ENCODE measurements at places on chromosomes 11 and 22.
A peak's percentile ranks its signal among the peaks of the same experiment; 100 is the strongest.

DNA sequence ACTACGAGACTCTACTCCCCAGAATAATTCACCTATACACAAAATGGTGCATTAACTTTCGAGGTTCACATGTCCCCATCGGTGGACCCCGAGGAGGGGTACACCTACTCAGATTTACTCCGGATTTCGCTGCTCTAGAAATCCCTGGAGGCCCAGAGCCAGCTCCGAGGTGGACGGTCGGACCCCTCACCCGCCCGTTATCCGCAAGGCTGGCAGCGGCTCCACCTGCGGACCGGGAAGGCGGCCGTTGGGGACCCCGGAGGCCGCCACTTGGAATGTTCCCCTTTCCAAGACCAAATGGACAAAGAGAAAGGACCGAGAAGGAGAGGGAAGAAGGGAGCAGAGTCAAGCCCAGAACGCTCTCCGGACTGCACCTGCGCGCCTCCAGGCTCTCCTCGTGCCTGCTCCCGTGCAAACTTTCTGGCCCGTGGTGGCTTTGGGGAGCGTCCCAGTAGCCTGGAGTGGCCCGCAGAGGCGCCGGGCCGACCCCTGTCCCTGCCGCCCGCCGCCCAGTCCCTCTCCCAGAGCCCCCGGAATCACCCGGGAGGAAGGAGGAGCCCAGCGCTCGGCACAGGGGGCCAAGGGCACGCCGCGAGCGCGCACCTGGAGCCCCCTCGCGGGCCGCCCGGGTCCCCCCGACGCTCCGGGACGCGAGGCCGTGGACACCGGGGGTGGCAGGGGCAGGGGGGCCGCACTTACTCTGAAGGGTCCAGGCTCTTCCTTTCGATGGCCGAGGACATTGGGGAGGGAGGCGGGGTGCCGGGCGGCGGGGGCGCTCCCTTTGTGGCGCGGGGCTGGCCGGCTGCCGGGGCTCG is 23.0 kb downstream of the LMO2 start:
- no peak for DNase-seq

DNA sequence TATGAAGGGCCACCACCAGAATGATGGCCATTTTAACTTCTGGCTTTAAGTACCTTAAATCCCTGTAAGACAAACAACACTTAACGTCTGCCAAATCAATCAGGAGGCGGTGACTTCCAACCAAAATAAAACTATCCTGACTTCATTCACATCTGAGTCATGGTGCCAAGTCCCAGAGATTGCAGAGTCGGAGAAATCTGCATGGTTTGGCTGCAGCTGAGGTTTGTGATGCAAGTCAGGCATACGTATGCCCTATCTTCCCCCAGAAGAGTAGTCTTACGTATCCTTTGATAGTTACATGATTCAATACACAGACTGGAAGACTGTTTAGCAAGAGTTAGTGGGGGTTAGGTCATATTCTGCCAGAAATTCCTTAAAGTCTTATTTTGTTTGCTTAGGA is 1.7 kb upstream of the GAB2 start:
- DNase-seq, result no peak

DNA sequence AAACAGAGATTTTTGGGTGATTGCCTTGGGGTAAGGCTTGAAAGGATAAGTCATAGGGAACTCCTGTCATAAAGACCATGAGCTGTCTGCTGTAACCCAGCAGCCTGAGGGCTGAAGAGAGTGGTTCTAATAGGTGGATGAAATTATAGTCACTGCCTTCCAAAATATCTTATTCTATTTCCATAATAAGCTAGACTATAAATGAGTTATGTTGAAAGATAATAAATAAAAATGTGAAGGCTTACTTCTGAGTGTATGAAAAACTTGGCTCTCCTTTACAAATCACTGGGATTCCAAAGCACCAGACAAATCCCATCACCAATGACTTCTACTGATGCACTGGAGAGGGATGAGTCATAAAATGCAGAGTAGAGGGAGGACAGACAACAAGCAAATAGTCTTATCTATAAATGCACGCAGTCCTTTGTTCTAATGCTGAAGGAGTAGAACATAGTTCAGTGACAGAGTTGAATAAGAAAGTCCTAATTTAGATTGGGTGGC is 775.0 kb upstream of the LRRC4C start:
- DNase-seq, result no peak

DNA sequence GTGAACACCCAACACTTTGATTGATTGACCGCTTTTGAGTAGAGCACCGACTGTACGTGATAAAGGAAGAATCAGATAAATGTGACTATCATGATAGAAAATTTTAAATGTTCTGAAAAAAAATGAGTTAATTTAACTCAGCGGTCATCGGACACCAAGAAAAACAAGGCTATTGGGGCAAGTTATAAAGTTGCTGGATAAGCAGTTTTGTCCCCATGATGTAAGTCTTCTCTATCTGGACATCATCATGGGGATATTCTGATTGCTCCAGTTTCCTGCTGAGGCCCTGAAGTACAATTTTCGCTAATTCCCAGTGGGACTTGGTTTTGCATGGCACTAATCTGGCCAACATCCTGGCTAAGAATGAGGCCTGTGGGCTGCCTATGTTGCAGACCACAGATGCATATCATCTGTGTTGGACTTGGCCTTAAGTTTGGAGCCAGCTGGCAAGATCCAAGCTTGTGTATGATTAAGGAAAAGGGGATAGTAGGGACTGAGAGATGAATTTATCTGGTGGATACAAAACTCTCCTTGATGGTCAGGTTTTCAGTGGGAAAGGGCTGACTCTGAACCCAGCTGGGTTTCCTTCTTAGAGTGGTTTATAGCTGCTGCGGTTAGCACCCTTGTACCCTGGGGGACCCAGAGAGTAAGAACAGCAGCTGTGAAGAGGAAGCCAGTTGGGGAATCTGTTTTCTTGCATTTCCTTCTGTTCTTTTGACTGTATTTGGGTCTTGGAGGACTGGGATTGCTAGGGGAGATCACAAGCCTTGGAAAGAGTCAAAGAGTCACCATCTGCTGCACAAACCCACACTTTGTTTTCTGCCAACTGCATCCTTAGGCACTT is 118.3 kb downstream of the SEZ6L start:
- no peak for DNase-seq

- no peak for DNase-seq
These were observed 63.6 kb downstream of the NFAM1 start for GRCh38 chr22:42368379-42369249.

GRCh38 chr11:59615637-59616395 is at the start of gene OSBP:
Gene OSBP, minus strand, starts transcription at chr11:59615774. Its CDS starts 110 bp downstream, at chr11:59615664.
- DNase-seq, result peak; percentile 88

- DNase-seq, result no peak
These were observed 120.2 kb downstream of the METTL15 start for GRCh38 chr11:28228196-28228895.

Data from activated CD8-positive, alpha-beta memory T cell treated with anti-CD3 and anti-CD28 coated beads for 1 hour (primary cell).